ENCODE measurements at places on chromosomes 11 and 22. TPM values are rescaled to one million over a fixed set of nuclear protein-coding genes. Genes with fewer than 3 reads are reported as not detected.

MRGPRX4 gene
- not detected for total RNA-seq

GDPD4 gene
- not detected for total RNA-seq

RTN4R gene
- total RNA-seq = 0.76 TPM

OR4A15 gene
- not detected for total RNA-seq

APOBEC3H gene
- total RNA-seq = not detected

TMPRSS5 gene
- 0.76 TPM for total RNA-seq

TCN2 gene
- total RNA-seq = 47.3 TPM

MS4A3 gene
- total RNA-seq = not detected

TPH1 gene
- total RNA-seq = 0.65 TPM

TMEM258 gene
- 84.7 TPM for total RNA-seq
